ENCODE measurements at places on chromosomes 1 and 21.

GRCh38 chr1:183891158-183891856 is 86.4 kb downstream of the RGL1 start:
- no peak for DNase-seq

GRCh38 chr1:52474807-52475206 is 70.4 kb downstream of the PRPF38A start:
- DNase-seq: no peak

DNA sequence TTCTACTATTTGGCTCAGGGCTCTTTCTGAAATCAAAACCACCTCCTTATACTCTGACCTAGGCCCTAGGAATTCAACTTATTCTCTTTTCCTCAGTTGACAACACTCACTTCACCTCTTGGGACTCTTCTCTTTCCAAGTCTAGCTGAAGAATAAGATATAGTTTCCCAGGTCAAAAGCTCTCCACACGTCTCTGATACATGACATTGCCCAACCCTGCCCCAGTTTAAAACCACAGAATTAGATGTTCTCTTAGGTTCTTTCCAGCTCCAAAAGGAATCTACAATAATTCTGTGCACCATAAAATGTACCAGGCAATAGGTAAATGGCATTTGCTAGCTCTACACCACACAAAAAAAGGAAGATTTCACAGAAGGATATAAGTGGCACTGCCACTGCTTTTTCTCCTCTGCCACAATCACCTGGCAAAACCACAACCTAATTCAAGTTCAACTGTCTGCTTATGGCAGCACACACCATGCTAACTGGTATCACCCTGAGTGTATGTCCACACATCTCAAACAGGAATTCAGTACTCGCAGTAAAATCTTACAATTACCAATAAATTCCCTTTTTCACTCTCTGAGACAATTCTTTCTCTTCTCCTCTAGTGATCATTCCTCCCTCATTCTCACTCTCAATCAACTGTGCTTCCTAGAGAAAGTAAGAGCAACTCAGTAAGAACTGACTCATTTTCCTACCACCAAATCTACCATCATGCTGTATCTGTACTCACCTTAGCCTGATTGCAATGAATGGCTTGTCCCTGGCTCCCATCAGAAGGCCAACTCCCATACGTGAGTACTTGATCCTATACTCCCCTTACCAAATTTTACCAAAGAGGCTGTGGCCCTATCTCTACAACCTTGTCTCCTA is 27.3 kb downstream of the ZBTB8OS start:
- DNase-seq: no peak

GRCh38 chr1:16184557-16185303 is 27.7 kb downstream of the ARHGEF19 start:
- no peak for DNase-seq

DNA sequence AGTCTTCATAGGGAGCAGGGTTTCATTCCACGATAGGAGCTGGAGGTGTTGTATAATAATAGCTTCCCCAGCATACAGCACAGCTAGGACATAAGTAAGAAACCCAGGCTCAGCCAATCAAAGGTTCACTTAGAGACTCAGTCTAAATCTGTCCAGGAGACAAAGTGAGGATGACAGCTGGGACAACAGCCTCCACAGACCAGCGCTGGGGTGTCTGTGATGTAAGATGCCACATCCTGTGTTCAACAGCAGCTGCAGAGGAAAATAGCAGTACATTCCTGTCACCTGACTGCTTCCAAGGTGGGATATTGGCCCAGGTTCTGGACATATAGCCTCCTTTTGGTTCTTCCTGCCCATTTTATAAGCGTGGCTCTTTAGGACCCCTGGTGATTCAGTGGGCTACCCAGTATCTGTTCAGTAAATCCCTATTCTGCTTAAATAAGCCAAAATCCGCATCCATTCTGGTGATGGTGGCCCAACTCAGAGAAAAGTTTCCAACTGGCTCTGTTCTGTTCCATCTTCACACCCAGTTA is 176.8 kb upstream of the SYT6 start:
- no peak for DNase-seq

- DNase-seq: no peak
These were observed 8.9 kb upstream of the C4BPB start for GRCh38 chr1:207079706-207080241.

DNA sequence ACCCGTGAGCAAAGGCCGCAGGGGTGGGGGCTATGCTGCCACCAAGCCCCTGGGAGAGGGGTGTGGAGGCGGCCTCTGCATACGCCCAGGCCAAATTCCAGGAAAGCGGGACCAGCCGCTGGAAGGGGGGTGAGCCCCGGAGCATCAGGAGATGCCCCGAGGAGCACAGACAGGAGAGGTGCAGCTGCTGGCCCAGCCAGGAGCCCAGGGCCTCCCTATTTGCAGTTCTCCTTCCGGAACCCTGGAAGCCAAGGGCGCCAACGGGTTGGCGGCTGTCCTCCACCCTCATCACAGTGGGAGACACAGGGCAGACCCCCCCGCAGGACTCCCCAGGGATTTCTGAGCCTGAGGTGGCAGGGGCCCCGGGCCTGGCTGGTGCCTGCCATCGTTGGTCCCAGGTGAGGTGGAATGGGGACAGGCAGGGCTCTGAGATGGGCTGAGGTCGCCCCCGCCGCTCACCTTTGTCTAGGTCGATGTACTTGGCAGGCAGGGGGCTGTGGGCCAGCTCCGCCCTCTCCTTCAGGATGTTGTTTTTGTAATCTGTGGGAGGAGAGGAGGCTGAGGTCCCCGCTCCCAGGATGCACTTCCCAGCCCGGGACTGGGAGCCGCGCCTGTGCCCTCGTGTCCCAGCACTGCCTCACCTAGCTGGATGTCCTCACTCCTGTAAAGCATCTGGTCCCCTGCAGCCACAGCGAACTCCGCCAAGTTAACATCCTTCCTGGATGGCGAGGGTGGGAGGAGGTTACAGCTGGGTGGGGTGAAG is 4.4 kb upstream of the DVL1 start:
- DNase-seq: no peak

DNA sequence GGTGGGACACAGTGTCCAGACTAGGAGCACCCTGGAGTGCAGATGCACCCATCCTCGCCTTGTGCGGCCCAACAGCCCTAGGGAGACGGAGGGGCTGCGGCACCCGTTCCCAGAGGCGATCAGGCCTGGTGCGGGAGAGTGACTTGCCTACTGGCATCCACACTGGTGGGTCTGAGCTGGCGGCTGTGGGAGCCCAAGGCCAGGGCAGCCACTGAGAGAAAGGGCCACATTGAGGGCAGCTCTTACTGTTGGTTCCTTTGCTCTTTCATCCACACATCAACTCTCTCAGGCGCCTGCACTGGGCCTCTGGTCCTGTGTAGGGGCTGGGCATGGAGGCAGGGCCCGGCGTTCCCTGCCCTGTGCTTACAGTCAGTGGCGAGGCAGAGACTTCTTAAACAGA is 8.6 kb downstream of the PODN start:
- DNase-seq: no peak

GRCh38 chr1:100188617-100189016 is 10.6 kb upstream of the LRRC39 start:
- no peak for DNase-seq

DNA sequence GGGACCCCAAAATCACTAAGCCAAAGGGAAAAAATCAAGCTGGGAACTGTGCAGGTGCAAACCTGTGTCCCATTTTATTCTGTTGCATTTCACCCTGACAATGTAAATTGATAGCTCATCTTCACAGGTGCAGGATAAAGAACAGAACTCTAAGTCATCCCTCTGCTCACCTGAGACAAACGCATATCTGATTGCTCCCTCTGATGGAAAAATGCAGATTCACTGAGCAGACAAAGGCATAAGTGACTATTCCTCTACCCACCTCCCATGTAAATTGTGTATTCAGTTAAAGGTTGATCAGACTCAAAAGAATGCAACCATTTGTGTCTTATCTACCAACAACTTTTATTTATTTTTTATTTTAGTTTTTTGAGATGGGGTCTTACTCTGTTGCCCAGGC is 644.2 kb downstream of the PTPRU start:
- no peak for DNase-seq

DNA sequence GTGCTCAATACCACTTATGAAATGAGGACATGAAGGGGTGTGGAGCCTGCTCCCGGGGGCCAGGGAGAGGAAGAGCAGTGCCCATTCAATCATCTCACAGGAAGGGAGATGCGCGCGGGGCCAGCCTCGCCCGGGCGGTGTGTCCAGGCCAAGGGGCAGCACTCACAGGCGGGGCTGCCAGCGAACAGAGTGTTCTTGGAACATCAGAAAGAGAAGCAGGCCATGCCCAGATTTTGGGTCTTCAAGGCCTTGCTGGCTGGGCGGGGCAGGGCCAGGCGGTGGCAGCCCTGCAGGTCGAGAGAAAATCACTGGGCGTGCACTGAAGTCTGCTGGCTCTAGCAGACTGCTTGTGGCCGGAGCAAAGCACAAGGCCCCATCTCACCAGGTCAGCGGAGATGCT is 168.6 kb downstream of the PRDM16 start:
- no peak for DNase-seq

DNA sequence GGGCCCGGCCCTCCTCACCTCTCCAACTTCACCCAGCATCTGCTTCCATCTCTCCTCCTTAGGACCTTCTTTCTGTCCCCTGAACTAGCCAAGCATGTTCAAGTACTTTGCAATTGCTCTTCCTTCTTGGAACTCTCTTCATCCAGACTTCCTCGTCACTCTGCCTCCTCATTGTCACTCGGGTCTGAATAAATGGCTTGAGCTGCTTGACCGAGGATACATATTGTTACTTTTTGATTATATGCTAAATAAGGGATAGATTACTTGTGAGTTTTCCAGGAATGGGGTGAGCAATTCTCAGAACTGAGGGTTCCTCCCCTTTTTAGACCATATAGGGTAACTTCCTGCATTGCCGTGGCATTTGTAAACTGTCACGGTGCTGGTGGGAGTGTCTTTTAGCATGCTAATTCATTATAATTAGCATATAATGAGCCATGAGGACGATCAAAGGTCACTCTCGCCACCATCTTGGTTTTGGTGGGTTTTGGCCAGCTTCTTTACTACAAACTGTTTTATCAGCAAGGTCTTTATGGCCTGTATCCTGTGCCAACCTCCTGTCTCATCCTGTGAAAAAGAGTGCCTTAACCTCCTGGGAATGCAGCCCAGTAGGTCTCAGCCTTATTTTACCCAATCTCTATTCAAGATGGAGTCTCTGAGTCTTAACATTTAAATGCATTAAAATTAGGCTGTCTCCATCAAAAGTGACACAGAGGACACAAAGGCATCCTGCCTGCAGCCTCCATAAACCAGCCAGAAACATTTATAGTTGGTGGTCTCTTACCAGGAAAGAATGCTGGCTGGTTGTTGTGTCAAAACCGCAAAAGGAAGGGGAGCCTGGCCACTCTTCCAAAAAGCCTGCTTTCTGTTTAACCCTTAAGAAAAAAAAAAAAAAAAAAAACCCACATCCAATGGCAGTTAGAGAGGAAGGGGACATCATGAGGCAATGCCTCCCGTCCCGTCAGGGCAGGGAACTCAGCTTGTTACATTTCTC is 179.3 kb downstream of the KAZN start:
- no peak for DNase-seq

DNA sequence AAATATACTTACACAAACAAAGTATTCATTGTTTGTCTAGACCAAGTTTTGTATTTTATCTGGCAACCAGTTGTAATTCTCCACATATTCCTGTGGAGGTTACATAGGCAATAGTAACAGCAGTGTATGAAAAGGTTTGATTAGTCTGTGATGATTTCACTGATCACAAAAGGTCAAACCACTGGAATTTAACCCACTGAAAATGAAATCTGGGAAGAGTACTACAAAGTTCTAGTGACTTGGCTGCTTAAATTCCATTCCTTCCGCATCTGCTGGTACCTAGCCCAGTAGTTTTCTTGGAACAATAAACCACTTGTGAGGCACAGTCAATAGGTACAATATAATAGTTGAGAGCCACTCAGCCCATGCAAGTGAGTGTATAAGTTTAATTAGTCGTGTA is 205.4 kb downstream of the NFIA start:
- DNase-seq: no peak
